ENCODE measurements at places on chromosomes 12 and 14. TPM values are rescaled to one million over a fixed set of nuclear protein-coding genes. Genes with fewer than 3 reads are reported as not detected.

DNA sequence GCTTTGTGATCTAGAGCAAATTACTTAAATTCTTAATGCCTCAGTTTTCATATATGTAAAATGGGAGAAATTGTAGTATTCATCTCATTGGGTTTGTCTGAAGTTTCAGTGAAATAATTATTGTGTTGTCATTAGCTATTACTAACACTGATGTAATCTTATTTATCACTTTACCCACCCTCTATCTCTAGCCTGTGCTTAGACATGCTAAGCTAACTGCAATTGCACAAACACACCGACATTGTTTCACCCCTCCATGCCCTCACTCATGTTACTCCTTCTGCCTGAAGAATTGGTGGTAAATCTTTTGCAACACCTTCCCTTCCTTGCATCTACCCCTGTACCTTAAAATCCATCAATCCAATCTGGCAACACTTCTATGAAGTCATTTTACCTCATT, 241.6 kb downstream of the BCAT1 start:
- no peaks in the 10 kb centered on the region for H3K4me1 ChIP-seq
- no peak overlapping the region for H3K4me3 ChIP-seq
- no peak overlapping the region for H3K27ac ChIP-seq
- no peaks in the 10 kb centered on the region for H3K27me3 ChIP-seq
- DNase-seq = no peak

GRCh38 chr12:124725597-124726237, 137.9 kb downstream of the SCARB1 start:
- peaks cover 2% of the 10 kb centered on the region for H3K27me3 ChIP-seq
- no peaks in the 10 kb centered on the region for H3K36me3 ChIP-seq
- DNase-seq = no peak
- H3K4me1 ChIP-seq = peaks cover 2% of the 10 kb centered on the region

DNA sequence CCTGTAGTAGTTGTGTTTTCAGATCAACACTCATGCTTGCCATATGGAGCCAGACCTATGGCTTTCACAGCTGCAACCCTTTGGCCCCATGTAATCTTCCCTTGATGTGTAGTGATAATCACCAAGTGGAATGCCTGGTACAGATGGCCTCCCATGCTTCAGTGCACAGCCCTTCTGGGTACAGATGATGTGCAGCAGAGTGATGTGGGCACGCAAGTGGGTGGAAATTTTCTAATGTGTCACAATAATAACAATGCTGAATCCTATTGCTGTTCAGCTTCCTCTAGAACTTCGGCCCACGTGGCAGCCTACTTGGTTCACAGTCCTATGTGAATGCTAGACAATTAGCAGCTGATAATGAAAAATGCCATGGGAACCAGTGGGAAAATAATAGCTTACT, 188.1 kb downstream of the SNAPC1 start:
- H3K27me3 ChIP-seq = no peaks in the 10 kb centered on the region
- no peak overlapping the region for H3K27ac ChIP-seq
- no peak for DNase-seq
- no peaks in the 10 kb centered on the region for H3K36me3 ChIP-seq
- H3K4me3 ChIP-seq = no peak overlapping the region

GRCh38 chr14:73237786-73238423, 599 bp downstream of the PAPLN start:
- no peak for DNase-seq
- peaks cover 22% of the 10 kb centered on the region for H3K27me3 ChIP-seq
- H3K4me3 ChIP-seq = no peak overlapping the region
- H3K4me1 ChIP-seq = peaks cover 21% of the 10 kb centered on the region
- no peak overlapping the region for H3K27ac ChIP-seq

- DNase-seq = no peak
- H3K4me1 ChIP-seq = peaks cover 14% of the 10 kb centered on the region
- peak overlapping the region; percentile 49 for H3K27ac ChIP-seq
- no peak overlapping the region for H3K4me3 ChIP-seq
- no peaks in the 10 kb centered on the region for H3K36me3 ChIP-seq
- no peaks in the 10 kb centered on the region for H3K27me3 ChIP-seq
These were observed 1.1 kb downstream of the IFI27L2 start for GRCh38 chr14:94128216-94128839.

DNA sequence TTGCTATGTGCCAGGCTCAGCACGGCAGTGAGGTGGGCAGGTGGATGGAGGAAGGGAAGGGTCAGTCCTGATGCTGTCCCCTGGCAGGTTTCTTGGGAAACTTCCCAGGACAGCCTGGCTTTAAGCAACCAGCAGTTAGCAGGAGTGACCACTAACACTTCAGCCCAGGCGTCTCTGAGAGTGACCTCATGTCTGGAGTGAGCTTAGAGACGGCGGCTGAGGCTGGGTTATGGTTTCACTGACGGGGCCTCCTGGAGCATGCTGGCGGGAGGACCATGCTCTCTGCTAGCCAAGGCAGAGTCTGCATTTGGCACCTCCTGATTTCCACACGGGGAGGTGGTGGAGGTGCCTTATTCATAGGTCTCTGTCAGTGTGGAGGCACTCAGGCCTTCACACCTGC, 2.5 kb downstream of the HHIPL1 start:
- peaks cover 6% of the 10 kb centered on the region for H3K27me3 ChIP-seq
- no peak for DNase-seq
- no peaks in the 10 kb centered on the region for H3K4me1 ChIP-seq
- no peak overlapping the region for H3K27ac ChIP-seq
- no peak overlapping the region for H3K4me3 ChIP-seq

DNA sequence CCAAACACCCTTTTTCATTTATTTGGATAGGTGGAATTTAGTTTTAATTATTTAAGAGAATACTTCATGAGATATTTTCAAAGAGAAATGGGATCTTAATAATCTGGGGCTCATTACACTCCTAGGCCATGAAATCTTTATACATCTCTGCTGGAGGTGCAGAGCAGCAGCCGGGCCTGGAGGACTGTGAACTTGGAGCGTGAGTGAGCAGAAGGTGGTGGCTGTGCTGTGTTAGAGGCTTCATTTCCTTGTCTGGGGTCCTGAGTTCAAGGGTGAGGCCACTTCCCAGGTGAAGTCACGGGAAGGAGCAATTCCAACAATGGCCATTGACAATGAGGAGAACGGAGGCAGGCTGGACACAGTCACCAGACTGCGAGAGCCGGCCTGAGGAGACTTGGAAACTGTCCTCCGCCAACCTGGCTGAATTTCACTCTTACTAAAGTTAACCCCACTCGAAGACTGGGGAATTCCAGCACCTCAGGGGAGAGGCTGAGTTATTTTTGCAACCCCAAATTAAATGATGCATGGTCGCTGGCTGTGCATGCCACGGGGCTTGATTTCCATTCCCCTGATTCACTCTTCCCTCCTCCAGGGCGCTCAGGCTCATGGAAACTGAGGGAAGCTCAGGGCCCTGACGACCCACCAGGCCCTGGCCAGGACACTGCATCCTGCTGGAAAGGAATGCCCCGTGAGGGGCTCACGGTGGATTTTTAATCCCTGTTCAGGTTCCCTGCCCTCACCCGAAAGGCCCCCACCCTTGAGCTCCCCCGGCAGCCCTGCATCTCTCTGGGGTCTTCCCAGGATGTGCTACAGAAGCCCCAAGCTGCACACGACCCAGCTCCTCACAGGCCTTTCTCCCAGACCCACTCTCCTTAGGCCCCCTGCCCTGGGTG, 22.6 kb upstream of the TRAF3 start:
- DNase-seq = no peak
- H3K4me3 ChIP-seq = no peak overlapping the region
- H3K27ac ChIP-seq = no peak overlapping the region
- no peaks in the 10 kb centered on the region for H3K27me3 ChIP-seq

DNA sequence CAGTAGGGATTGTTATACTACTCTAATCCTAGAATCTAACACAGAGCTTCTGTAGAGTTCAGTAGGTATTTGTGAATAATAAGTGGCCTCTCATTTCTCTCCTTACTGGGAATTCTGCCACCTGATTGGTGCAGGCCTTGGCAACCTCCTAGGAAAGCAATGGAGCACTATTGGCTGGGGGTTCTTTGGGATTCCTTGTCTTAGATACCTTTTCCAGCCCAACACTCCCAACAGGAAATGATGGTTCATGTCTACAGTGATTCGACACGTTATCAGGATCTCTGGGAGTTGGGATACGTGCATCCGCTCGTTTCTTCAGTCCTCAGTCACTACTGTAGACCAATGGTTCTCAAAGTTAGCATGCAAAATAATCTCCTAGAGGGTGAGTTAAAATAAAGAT, 67.4 kb downstream of the ELK3 start:
- peaks cover 10% of the 10 kb centered on the region for H3K4me1 ChIP-seq
- H3K36me3 ChIP-seq = peaks cover 41% of the 10 kb centered on the region
- no peak overlapping the region for H3K4me3 ChIP-seq
- H3K27me3 ChIP-seq = no peaks in the 10 kb centered on the region
- no peak for DNase-seq

DNA sequence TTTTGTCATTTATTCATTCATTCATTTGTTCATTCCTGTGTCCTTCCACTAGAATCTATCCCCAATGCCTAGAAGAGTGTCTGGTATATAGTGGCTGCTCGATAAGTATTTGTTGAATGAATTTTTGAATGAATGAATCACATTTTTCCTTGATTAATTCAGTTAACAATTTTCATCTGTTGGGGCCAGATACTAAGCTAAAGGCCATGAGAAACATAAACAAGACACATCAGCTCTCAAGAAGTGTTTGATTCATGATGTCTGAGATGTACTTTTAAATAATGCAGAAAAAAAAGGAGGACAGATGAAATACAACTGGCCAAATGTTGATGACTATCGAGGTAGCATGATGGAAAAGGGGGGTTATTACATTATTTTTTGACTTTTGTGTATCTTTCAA, 48.1 kb upstream of the TMED10 start:
- DNase-seq = no peak
- no peak overlapping the region for H3K27ac ChIP-seq
- peaks cover 42% of the 10 kb centered on the region for H3K4me1 ChIP-seq
- no peak overlapping the region for H3K4me3 ChIP-seq

DNA sequence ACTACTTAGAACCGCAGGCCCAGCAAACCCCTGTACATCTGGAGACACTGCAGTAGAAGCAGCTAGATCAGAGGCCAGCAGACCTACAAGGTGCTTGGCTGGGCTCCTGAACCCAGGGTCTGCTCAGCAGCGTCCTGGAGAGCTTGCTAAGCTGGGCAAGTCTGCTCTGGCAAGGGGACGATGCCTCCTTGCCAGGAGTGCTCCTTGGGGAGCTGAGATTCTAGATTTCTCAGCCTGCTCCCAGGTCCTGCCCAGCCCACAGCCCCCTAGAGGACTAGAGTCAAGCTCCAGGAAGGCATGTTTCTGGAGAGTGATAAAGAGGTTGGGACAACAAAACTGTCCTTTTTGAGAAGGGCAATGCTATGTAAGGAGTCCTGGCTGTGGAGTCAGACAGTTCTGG, 60.3 kb downstream of the HSPB8 start:
- H3K4me3 ChIP-seq = no peak overlapping the region
- H3K27ac ChIP-seq = no peak overlapping the region
- H3K36me3 ChIP-seq = no peaks in the 10 kb centered on the region
- H3K27me3 ChIP-seq = no peaks in the 10 kb centered on the region
- no peaks in the 10 kb centered on the region for H3K4me1 ChIP-seq
- DNase-seq = no peak

DNA sequence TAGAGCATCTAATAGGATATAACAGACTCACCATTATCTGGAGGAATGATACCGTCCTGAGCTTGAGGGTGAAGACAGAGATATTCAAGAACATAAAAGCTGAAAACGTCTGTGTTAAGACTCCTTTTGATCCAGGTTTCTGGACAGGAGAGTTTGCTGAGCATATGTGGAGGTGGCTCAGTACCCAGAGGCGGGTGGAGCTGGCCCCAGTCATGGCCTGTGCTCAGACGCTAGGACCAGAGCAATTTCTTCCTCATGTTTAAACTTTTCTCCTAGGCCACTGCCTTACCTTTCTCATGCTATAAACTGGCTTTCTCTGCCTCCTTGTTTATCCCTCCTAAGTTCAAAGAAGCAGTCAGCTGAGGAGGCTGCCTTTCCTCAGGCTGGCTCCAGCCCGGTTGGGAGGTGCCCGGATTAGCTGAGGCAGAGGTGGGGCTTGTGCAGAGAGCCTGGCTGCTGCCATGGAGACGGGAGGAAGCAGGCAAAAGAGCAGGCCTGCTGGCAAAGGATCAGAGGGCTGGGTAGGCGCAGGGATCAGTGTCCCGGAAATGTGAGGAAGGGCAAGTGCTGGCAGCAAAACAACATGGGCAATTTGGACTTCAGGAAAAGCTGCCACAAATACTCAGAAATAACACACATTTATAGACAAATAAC, 13.7 kb downstream of the COA8 start:
- no peaks in the 10 kb centered on the region for H3K4me1 ChIP-seq
- no peaks in the 10 kb centered on the region for H3K27me3 ChIP-seq
- peaks cover 36% of the 10 kb centered on the region for H3K36me3 ChIP-seq
- H3K4me3 ChIP-seq = no peak overlapping the region

DNA sequence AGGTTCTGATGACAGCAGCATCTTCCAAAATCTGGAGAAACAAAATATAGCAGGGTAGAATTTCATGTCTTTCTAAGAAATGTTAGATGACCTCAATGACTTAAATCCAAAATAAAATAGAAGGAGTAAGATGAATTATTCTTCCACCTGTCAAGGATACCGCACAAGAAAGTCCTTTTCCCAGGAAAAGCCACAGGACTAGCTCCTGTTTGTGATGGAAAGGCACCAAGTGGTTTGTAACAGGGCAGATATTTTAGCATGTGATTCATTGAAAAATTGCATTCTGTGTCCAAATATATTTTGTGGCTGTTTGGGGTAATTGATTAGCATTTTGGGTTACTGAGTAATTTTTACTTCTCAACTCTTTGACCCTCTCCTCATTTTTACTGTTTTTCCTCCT, 2.7 kb downstream of the CD163L1 start:
- peaks cover 4% of the 10 kb centered on the region for H3K4me1 ChIP-seq
- DNase-seq = no peak
- H3K27me3 ChIP-seq = peaks cover 16% of the 10 kb centered on the region
- no peak overlapping the region for H3K4me3 ChIP-seq
- H3K27ac ChIP-seq = no peak overlapping the region
- H3K36me3 ChIP-seq = no peaks in the 10 kb centered on the region

- no peak overlapping the region for H3K4me3 ChIP-seq
- no peaks in the 10 kb centered on the region for H3K27me3 ChIP-seq
- no peak for DNase-seq
These were observed 125.4 kb downstream of the SYT10 start for GRCh38 chr12:33314223-33314622.

The FLRT2 gene
- total RNA-seq = not detected

The TC2N gene
- total RNA-seq = 83.1 TPM

The ADCY4 gene
- 11.3 TPM for total RNA-seq

The C12orf56 gene
- not detected for total RNA-seq

The STYX gene
- total RNA-seq = 22.9 TPM

The DPF3 gene
- 1.8 TPM for total RNA-seq

Data from natural killer cell (primary cell).